ENCODE measurements at places on chromosomes 5 and 9.

DNA sequence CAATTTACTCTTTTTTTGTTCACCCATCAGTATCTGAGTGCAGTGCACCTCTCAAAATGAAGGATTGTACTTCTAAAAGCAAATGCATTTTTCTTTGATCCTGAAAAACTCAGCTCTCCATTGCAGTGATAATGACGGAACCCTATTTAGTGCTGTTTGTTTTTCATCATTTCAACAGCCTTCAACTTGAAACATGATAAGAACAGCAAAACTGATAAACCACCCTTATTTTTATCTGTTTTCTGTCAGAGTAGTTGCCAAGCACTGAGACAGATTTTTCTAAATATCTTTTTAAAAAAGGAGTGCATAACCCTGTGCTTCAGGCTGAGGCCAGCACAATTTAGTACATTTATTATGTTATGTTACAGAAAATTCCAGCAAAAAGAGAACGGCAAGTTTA lies 549.8 kb upstream of the DMAC1 start:
- no peak for DNase-seq

DNA sequence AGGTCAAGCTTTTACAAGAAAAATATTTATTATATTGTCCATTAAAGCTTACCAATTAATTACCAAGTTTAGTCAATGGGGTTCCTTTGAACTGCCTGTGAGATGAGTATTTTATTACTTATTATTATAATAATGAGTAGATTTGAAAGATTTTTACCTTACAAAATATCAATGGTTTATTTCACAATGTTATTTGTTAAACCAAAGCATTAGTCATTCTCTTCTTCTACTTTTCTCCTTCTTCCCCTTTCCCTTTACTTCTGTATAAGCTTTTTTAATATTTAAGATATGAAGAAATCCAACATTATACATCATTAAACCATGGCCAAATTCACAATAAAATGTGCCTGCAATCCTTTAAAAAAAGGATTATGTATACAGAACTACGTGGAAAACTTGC lies 369.5 kb downstream of the ARL15 start:
- no peak for DNase-seq

- DNase-seq = no peak
Observed at GRCh38 chr5:118478852-118479251, 509.5 kb downstream of the DTWD2 start.

GRCh38 chr5:175246242-175246888 lies 197.6 kb downstream of the DRD1 start:
- DNase-seq = peak; percentile 99

DNA sequence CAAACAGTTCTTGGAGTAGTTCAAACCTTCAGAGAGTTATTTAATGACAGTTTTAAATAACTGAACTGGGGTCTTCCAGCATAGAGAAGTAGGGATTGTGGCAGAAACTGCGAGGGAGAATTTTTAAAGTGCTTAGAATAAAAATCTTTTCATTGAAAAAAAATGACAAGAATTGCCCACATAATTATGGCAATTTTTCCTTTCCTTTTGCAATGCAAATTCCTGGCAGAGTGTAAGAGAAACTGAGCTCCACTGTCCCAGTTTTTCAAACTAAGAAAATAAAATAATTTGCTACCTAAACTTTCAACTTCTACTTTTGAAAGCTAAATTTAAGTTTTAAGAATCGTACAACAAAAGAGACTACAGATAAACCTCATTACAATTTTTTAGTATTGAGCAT lies 2.3 kb upstream of the PTGER4 start:
- no peak for DNase-seq

GRCh38 chr9:70607926-70608325 lies 193.5 kb upstream of the KLF9 start:
- DNase-seq = no peak

GRCh38 chr9:111000202-111000601 lies 38.1 kb downstream of the LPAR1 start:
- DNase-seq = no peak

DNA sequence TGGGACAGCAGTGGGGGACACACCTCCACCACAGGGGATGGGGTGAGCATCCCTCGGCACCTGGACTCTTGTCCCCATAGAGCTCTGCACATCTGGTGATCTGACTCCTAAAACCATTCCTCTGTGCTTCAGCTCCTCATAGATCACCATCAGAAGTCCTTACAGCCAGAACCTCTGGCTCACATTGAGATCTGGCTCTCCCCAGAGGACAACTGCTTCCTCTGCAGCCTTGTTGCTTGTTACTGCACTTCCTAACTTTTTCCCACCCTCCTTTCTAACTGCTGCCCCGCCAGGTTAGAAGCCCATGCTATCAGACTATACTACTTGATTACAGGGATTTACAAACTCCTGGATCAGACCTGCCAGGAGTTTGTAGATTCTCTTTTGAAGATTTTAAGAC lies 64.5 kb downstream of the ARSB start:
- peak; percentile 38 for DNase-seq

DNA sequence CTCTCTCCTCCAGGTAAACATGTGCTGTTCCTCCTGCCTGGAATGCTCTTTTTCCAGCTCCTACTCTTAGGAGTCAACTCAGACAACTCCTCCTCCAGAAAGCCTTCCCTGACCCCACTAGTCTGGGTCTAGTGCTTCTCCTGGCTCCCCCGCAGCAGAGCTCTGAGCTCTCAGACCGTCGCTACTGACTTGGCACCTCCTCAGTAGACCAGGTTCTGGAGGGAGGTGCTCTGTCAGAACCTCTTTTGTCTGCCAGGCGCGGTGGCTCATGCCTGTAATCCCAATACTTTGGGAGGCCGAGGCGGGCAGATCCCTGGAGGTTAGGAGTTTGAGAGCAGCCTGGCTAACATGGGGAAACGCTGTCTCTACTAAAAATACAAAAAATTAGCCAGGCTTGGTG lies 3.4 kb downstream of the LRRC8A start:
- no peak for DNase-seq

DNA sequence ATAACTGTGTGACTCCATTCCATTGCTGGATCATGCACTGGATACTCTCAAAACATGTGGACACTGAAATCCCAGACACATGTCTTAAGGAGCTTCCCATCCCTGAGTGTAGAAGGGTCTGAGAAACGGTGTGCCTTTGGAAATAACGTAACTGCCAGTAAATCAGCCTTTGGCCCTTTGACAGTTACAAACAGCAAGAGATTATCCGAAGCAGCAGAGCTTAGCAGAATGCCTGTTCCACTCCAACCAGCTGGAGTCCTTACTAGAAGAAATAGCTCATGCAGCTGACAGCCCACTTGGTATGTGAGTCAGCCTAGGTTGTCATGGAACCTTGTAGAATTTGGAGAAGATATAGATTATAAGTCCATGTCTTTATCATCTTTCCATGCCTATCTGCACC lies 7.0 kb downstream of the TMEM252 start:
- DNase-seq = no peak

DNA sequence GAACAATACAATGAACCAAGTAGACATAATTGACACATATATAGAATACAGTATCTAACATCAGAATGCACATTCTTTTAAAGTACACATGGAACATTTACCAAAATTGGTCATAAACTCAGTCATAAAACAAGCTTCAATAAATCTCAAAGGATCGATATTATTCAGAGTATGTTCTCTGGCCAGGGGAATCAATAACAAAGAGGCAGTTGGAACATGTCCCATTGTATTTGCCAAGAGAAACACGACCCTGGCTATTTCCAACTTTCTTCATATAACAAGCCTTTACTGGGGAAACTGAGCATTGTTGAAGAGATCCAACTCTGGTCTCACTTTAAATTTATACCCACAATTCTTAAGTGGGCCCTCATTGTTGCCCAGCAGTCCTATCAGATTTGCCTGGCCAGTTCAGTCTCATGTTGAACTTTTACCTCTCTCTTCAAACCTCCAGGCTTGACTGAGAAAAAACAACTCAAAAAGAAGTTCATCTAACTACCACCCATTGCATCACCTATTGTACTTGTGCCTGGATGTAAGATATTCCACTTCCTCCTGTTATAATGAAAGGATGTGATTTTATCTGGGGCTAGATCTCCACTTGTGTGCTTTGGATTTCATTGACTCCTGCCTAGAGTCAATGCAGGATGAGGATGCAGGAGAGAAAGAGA lies 162.5 kb downstream of the HSPA4 start:
- DNase-seq = no peak

- no peak for DNase-seq
Observed at GRCh38 chr5:136308212-136308795, 57.0 kb downstream of the TRPC7 start.

DNA sequence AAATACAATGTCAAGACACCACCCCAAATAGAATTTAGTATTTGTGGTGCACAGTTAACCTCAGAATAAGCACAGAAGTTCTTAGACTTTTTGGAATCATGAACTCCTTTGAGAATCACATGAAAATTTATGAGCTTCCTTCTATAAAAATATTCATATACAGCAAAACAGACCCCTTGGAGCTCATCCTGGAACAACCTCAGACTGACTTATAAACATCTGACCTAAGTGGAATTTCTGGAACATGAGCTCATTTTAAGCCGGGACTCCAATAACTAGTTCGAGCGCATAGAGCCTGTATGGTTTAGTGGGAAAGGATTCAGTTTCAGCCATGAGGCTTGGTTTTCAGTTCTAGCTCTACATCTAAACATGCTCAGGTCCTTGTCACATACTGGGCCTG lies 192.3 kb downstream of the DEPDC1B start:
- peak; percentile 61 for DNase-seq

DNA sequence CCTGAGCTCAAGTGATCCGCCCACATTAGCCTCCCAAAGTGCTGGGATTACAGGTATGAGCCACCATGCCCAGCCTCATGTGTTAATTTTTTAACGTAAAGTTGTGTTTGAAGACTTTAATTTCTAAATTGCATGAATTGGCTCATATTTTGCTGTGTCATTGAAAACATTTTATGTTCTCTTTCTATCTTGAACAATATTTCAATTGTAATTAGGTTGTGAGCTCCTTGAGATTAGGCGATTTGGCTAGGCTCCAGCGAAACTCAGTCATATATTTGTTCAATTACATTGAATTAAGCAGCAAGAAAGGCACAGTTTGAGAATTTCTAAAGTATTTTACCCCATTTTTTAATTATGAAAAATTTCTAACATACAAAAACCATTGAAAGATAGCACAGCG lies 34.0 kb downstream of the GAPVD1 start:
- DNase-seq = no peak

GRCh38 chr9:130670644-130671043 lies 6.2 kb downstream of the PRDM12 start:
- no peak for DNase-seq

- DNase-seq = no peak
Observed at GRCh38 chr9:104860263-104860662, 67.7 kb downstream of the ABCA1 start.

All from stromal cell of bone marrow (primary cell).